Breast epithelium (tissue), 4 donors: ENCODE measurements at places on chromosomes 3 and 15. TPM values are rescaled to one million over a fixed set of nuclear protein-coding genes. Genes with fewer than 3 reads are reported as not detected.

SPATA12 gene
- not detected for total RNA-seq

GRCh38 chr3:189013224-189013888, 158.4 kb upstream of the TPRG1 start:
- DNase-seq: no peak

DNA sequence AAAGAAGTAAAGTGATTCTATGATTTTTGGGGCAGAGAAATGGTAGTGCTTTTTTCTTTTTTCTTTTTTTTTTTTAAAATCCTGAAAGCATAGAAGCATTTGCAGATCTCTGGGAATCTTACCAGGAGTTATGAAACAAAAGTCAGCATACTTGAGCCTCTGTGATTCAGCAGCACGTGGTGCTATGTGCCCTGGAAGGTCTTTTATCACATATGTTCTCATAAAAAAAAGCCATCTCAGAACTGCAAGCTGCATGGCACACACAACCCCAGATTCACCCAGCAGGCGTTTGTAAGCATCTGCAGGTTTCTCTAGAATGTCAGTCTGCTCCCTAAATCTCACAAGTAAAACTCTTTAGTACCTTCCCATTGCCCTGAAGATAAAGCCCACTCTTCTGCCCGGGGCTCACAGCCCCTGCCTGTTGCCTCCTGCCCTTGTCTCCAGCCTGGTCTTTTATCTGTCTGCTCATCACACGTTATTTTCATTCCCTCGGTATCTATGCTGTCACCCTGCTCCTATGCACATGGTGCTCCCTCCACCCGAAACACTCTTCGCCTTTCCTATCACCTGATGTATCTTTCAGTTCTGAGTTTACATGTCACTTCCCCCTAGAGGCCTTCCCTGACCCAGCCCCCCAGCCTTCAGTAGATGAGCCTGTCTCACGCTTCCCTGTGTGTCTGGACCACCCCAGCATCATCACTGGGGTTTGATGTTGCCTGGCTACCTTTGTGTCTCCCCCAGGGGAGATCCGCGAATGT, 72.4 kb downstream of the CHDH start:
- peak; percentile 25 for DNase-seq

- DNase-seq: no peak
Measured at GRCh38 chr3:33624756-33625155, 93.3 kb downstream of the CLASP2 start.

RPL4 gene
- total RNA-seq: 3,861 TPM

DNA sequence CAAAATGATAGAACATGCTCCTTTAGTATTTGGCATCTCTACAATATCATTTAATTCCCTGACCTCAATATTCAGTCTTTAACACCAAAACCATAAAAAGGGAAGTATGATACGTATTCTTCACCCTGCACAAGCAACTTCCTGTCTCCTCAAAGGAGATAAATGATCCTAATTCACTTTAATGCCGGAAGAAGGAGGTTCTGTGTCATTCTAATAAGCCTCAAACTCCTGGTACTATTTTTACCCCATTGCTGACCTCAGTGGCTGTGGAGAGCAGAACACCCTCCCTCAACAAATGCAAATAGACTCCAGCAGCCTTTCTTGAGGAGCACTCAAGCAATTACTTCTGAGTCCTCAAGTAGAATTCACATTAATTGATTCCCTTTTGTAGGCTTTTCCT, 173.3 kb downstream of the TMEM108 start:
- DNase-seq: no peak
